Inflammatory macrophage treated with lipopolysaccharide for 4 hours (primary cell): ENCODE measurements at places on chromosomes 3 and 15.

- peak; percentile 37 for DNase-seq
Observed at GRCh38 chr3:134249935-134250716, 533 bp downstream of the RYK start.

DNA sequence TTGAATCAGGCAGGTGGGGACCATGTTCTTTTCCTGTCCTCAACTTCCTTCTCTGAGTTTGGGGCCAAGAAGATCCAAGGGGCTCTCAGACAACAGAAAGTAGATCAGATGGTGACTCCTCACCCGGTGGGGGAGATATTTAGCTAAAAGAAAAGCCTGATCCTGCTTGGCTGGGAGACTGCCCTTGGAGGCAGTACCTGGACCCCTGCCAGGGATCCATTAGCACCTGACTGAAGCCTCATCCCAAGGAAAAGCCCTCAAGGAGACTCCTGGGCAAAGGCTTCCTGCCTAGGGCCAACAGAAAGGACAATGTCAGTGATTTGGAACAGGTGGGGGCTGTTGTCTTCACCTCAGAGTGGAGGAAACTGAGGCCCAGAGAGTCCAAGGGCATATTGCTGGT is 33.5 kb upstream of the HHATL start:
- DNase-seq: no peak

GRCh38 chr15:76206325-76206976 is 104.8 kb downstream of the ETFA start:
- no peak for DNase-seq

DNA sequence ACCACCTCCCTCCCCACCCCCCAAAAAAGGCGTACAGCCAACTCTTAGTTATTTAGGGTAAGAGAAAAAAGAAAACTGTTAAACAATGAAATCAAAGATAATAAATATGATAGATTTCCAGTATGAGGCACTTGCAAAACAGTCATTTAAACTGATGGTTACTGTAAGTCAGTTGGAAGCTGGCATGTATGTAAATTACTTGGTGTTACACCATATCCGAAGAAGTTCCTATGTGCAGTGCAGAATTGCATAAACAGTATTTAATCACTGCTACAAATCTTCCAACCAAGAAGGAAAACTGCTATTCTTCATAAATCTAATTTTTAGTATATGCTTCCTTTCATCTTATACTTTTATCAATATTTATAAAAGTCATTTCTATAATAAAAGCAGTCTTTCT is 62.0 kb downstream of the LEO1 start:
- peak; percentile 38 for DNase-seq
